ENCODE measurements at places on chromosomes 3 and 15.
A peak's percentile ranks its signal among the peaks of the same experiment; 100 is the strongest.

- peak; percentile 72 for DNase-seq
Measured at GRCh38 chr3:53255423-53255774, 423 bp downstream of the TKT start.

- DNase-seq, result no peak
Measured at GRCh38 chr15:90004671-90005070, 3.5 kb downstream of the ZNF710 start.

- DNase-seq, result peak; percentile 87
Measured at GRCh38 chr3:194687638-194688199, 2.0 kb downstream of the FAM43A start.

DNA sequence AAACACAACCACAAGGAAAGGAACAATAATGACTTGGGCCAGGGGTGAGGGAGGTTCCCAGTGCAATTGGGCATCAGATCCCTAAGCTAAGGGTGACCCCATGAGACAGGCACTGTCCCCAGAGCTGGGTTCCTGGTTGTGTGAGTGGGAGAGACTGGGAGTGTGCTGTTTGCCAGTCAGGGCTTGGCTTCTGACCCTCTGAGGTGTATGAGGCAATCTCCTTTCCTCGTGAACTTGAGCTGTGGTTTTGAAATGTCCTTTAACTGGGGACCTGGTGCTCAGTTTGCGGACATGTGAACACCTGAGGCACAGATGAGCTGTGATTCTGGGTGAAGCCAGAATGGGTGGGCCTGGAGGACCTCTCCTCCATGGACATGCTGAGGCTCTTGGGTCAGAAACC is 58.5 kb upstream of the PLXNA1 start:
- no peak for DNase-seq

GRCh38 chr15:69117431-69117871 is 43.0 kb upstream of the GLCE start:
- DNase-seq, result no peak

DNA sequence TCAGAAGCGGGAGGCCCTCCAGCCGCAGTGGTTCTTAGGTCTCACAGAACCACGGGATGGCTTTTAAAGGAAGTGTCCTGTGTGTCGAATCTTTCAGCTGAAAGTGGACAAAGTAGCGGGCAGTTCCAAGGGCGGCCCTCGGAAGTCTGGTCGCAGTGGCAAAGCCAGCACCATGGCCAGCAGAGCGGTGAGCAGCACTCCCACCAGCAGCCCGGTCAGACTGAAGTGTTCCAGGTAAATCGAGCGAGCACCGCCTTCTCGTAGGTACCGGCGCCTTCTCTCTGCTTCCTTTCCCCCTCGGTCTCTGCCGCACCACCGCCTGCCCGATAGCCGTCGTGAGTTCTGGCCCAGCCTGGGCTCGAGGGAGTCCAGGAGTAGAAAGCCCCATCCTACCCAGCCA is 103.6 kb upstream of the ABHD17C start:
- DNase-seq, result no peak

DNA sequence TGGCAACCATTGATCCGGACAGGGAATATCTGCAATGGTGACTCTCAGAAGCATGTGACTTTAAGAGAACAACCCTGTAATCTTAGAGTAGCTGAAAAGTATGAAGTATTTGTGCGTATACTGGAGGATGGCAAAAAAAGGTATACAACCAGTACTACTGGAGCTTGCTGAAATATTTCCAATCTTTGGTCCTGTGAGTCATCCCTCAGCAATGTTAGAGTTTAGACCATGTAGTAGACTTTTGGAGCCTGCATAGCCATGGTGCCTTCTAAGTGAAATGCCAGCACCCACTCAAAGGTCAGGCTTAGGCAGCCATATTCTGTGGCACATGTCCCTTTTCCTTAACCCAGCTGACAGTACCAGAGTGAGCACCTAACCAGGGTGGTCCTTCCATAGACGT is 429.4 kb downstream of the NTRK3 start:
- no peak for DNase-seq

DNA sequence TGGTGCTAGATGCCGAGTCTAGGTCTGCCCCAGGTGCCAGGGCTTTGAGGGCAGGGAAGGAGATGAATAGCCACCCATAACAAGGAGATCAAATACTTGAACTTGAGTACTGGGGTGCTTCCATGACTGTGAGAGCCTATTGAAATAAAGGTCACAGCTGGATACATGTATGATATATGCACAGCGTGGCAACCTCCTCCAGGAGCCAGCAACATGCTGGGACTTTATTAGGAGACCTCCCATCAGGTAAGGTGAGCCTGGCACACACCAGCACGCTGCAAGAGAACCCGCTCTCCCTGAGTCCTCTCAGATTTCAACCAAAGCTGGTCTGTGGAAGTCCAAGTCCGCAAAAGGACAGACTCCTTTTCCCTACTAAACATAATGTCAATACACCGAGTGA is 10.5 kb upstream of the HES1 start:
- DNase-seq, result no peak

GRCh38 chr15:41779662-41780157 is 5.4 kb downstream of the MAPKBP1 start:
- DNase-seq, result no peak

DNA sequence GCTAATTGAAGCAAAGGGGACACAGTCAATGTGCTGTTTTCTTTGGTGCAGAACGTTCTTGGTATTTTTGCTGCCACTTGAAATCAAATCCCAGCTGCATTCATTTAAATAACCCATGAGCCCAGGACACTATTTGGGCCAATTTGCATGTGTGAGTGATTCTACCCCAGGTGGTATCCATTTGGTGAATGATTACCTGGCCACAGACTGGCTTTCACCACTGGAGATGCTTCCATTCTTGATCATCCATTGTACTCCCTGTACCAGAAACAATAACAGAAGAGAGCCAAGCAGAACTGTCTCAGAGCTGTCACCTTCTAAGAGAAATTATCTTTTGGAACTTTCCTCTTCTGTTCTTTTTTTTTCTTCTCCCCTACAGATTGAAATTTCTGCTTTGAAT is 139.7 kb upstream of the RARB start:
- no peak for DNase-seq

GRCh38 chr3:73509816-73510215 is 114.9 kb downstream of the PDZRN3 start:
- DNase-seq, result no peak

GRCh38 chr3:98914210-98915080 is 12.9 kb upstream of the DCBLD2 start:
- no peak for DNase-seq

GRCh38 chr3:66592927-66593625 is 92.3 kb upstream of the LRIG1 start:
- no peak for DNase-seq

DNA sequence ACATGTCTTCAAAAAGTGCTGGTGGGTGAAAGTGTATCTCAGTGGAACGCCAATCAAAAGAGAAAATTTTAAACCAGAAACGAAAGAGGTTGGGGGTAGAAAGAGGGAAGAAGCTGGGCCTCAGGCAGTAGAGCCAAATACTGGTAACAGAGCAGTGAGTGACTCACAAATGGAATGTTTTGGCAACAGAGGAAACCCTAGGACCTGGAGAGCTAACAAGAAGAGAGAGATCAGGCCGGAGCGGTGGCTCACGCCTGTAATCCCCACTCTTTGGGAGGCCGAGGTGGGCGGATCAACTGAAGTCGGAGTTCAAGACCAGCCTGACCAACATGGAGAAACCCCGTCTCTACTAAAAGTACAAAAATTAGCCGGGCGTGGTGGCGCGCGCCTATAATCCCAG is 450.8 kb upstream of the NAALADL2 start:
- no peak for DNase-seq

GRCh38 chr3:101536266-101536665 is 23.3 kb upstream of the SENP7 start:
- no peak for DNase-seq

DNA sequence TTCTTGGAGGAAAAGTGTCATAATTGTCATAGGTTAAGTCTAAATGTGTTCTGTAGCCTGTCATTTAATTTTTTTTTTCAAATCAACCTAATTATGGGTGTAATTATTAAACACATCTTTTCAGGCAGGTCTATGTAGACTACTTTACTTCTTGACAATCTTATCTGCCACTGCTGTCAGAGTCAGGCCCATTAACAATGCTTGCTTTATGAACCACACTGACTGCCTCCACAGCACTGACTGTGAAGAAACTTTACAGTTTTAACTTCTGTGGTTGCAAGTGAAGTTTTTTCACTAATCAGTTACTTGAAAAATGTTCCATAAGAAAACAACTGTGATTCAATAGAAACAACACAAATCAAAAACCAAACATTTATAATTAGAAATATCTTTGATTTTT is 407.8 kb downstream of the PLCL2 start:
- no peak for DNase-seq

GRCh38 chr15:85403745-85404144 is 23.3 kb downstream of the AKAP13 start:
- no peak for DNase-seq

DNA sequence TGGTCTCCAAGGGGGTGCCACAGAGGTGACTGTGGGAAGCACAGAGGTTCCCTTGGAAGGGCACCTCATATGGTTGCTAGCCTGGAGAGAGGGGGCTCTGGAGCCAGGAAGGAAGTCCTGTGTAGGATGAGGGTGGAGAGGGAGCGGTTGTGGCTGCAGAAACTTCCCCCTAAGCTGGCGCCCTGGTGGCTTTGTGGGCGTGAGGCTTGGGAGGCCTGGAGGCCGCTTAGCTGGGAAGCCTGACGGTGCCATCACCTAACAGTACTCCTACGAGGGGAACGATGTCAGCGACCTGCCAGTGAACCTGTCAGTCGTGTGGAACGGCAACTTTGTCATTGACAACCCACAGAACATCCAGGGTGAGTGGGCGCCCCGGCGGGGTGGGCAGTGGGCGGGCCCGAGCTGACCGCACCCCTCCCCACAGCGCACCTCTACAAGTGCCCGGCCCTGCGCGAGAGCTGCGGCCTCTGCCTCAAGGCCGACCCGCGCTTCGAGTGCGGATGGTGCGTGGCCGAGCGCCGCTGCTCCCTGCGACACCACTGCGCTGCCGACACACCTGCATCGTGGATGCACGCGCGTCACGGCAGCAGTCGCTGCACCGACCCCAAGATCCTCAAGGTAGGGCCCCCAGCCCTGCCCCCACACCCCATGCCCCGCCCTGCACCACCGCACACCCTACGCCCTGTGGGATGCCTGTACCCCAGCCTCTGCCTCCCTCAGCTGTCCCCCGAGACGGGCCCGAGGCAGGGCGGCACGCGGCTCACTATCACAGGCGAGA is 31.0 kb downstream of the PLXNA1 start:
- no peak for DNase-seq

DNA sequence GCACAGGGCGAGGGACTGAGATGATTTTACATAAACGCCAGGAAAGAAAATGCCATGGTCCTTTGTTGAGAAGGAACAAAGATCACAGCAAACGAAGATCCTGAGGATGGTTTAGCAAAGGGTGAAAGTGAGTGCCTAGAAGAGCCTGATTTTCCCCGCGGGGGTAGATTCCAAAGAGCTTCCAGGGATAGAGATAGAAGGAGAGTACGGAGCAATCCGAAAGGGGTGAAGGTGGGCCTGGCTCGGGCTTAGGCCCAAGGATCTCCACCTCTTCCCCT is 977 bp downstream of the CDC25A start:
- DNase-seq, result no peak

GRCh38 chr3:181264486-181264885 is 274.9 kb upstream of the DNAJC19 start:
- DNase-seq, result no peak

- no peak for DNase-seq
Measured at GRCh38 chr15:22948056-22948455, 32.1 kb downstream of the CYFIP1 start.

DNA sequence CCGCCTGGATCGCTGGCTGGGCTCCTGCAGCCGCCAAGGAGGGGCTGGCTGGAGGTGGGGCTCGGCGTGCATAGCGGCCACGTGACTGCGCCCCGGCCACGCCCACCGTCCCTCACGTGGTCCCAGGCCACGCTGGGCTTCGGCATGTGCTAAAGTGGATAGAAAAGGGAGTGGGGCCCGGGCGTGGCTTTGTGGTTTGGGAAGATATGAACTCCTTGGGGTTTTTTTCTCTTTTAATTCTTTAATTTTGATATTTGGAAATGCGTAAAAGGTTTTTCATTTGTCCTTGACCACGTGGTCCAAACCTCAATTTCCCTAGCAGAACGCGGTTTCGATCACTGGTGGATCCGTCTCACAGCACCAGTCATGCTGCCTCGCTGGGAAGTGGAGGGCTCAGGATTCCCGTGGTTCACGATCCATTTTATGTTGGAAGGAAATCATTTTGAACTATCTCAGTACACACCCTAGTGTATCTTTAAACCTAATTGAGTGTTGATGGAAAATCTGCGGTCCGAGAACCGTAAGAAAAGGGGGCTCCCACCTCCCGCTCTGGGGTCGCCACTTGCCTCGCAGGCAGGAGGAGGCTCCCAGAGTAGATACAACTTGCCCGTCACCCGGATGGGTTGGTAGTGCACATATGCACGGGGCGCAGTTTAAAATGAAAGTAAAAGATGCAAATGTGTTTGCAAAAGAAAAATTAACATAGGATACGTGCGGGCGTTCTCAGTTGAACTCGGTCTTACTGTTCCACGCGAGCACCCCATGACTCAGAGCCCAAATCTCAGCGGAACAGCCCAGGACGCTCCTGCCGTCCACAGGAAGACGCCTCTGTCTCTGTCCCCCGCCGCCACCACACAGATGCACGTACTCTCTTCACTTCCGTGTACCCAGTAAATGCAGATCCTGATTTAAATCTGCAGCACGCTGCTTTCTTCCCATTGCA is 141.9 kb downstream of the PGPEP1L start:
- peak; percentile 55 for DNase-seq

DNA sequence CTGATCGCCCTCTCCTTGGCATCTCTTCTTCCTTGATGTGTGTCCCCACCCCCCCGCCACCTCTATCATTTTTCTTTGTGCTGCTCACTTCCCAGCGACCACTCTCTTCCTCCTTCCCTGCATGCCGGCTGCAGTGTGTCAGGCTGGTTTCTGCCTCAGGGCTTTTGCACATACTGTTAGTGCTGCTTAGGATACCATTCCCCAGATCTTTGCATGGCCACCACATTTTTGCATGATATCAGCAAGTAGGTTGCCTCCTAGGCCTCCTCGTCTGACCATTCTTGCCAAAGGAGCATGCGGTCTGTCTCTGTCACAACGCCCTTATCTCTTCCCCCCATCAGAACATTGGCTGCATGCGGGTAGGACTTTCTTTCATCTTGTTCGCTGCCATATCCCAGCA is 12.5 kb downstream of the FBLN2 start:
- DNase-seq, result no peak
